RPMI7951 (cell line): ENCODE measurements at places on chromosomes 2 and 18. TPM values are rescaled to one million over a fixed set of nuclear protein-coding genes. Genes with fewer than 3 reads are reported as not detected.
A peak's percentile ranks its signal among the peaks of the same experiment; 100 is the strongest.

DNA sequence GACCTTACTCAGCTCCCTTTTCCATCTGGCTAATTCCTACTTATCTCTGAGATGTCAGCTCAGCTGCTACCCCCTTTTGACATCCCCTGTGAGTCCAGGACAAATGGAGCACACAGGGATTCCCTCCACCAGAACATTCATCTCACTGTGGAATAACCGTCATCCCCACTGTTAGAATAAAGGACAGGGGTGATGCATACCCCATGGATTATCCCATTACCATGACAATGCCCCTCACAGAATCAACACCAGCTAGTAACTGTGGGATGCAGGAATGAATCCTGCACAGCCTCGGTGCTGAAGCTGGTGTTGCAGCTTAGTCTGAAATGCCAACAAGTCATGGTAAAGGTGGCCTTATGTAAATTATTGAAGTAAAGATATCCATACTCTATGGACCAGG, 624.8 kb upstream of the RAB6C start:
- no peak for DNase-seq

DNA sequence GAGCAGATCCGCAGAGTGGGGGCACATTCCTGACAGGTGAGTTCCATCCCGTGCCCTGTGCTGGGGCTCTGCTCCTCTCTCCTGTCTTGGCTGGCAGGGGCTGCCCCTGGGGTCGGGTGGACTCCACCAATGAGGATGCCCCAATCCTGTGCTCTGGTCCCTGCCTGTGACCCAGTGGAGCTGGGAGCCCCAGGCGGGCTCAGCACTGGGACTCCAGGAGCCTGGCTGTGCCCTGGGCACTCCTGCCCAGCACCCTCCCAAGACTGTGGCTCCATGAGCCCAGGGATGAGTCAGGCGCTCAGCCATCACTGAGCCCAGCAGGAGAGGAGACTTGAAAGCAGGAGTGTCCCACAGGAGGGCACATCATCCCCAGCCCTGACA, 53.9 kb downstream of the MBP start:
- DNase-seq = peak; percentile 65

GRCh38 chr2:48175254-48175653, 269.0 kb upstream of the FBXO11 start:
- peak; percentile 58 for DNase-seq

Gene DOK6
- not detected in 2 replicates for total RNA-seq

Gene MDH1
- 343 and 387 TPM in 2 replicates for total RNA-seq

Gene MBP
- total RNA-seq = 9.5 and 15.6 TPM in 2 replicates

Gene CTAGE1
- total RNA-seq = 0.68 and 1.3 TPM in 2 replicates
